ENCODE measurements at places on chromosomes 3 and 15.

DNA sequence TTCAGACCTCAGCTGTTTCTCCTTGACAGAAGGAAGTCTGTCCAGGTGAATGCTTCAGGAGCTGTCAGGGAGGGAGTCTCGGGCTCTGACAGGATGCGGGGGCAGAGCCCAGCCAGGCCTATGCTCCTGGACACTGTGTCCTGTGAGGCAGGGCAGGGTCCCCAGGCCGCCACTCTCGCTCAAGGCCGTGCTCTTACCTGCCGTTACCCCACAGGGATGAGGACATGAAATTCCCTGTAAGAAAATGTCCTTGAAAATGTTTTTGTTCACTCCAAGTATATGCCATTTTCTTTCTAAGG, 63.9 kb downstream of the BOC start:
- no peak for DNase-seq

GRCh38 chr3:83769791-83770663, 1188.8 kb upstream of the CADM2 start:
- no peak for DNase-seq

GRCh38 chr3:34207002-34207401, 408.6 kb downstream of the PDCD6IP start:
- DNase-seq, result no peak

GRCh38 chr3:7204848-7205156, 343.9 kb downstream of the GRM7 start:
- no peak for DNase-seq

DNA sequence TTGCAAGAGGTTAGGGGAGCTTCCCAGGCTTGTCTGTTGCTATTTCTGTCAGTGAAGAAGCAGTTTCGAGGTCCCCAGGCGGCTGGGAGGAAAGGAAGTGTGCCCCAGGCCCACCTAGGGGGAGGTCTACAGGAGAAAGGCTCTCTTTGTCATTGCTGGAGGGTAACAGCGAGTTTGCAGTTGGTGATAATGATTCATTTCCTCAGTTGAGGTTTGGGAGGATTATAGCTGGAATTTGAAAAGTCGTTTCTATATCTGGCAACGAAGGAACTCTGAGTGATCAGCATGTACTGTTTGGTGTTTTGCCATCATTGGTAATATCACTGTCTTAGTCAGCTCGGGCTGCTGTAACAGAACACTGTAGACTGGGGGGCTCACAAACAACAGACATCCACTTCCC, 65.5 kb upstream of the UBE3A start:
- no peak for DNase-seq

GRCh38 chr15:70775160-70775559, 11.8 kb upstream of the UACA start:
- DNase-seq, result no peak

GRCh38 chr3:35291471-35292236, 347.7 kb upstream of the ARPP21 start:
- no peak for DNase-seq

- no peak for DNase-seq
Observed at GRCh38 chr3:46096336-46096735, 69.1 kb upstream of the XCR1 start.

- DNase-seq, result no peak
Observed at GRCh38 chr3:180416111-180416594, 185.8 kb upstream of the TTC14 start.

DNA sequence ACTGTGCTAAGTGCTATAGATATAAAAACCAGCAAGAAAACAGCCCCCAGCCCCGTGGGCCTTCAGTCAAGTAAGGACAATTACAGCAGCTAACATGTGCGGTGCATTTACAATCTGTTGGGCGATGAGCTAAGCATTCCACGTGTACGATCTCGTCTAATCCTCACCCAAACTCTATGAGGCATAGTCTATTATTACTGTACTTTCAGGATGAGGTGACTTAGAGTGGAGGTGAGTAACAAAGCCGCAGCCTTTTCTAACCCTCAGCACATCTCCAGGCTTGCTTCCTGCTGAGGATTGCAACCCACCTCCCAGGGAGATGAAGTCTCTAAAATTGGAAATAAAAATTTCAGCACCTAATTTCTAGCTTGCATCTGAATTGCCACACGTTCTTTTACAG, 53.2 kb upstream of the MCF2L2 start:
- no peak for DNase-seq

DNA sequence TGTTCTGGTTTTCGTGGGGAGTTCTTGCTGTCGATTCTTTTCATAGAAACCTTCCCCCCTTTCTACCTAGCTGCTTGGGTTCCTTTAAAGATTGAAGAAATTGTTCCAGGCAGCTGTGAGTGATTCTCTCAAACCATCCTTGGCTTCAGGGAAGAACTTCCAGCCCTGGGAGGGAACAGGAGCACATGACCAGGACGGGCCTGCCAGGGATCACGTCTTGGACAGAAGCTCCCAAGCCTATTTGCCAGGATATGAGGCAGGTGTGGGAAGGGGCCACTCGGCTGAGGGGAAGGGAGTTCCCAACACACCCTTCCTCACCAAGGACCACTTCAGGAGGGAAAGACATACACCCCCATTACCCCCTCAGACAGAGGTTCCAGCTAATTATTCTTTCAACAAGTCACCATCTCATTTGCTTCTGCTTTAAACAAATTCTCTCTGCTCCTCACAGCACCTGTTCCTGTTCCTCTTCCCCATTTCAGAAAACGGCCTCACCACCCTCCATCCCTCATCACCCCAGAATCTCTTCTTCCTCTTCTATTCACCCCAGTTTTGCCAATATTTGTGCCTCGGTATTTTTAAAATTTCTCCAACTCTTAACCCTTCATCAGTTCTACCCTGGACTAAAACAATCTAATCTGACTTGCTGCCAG, 62.5 kb downstream of the WHAMM start:
- no peak for DNase-seq

DNA sequence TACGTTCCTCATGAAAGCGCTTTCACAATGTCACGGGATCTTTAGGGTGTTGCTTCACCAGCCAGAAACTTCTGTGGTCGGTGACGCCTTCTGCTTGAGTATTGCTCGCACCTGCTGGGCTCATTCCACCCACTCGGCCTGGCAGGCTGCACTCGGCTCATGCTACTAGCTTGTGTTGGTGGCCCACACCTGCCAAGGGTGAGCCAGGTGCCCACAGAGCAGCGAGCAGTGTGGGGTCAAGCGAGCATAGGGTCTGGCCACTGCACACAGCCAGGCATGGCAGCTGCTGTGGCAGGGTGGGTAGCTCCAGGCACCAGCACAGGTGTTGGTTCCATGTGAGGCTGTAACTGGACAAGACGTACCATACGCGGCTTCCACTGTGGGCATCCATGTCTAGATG, 202.9 kb upstream of the CADM2 start:
- DNase-seq, result no peak

GRCh38 chr3:77039606-77040171, at the start of gene ROBO2:
TSS of gene ROBO2 (plus strand) at chr3:77040099. CDS start at chr3:77040786, 687 bp downstream.
- no peak for DNase-seq

GRCh38 chr3:64260431-64260830, 35.2 kb upstream of the PRICKLE2 start:
- no peak for DNase-seq

DNA sequence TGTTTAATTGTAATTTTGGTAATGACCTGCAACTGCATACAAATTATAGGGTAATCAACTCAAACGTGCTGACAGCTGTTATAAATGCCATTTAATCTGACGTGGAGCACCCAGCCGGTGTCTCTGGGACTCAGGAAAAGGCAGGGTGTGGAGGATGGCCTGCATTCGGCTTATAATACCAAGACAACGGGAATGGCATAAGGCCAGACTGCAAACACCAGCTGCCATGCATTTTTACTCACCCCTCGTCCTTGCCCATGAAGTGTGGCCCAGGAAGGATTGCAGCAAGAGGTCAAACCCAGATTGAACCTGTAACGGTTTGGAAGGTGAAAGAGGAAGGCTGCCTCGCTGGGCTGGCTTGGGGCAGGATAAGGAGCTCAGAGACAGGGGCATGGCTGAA, 96.4 kb downstream of the WNT7A start:
- DNase-seq, result no peak

DNA sequence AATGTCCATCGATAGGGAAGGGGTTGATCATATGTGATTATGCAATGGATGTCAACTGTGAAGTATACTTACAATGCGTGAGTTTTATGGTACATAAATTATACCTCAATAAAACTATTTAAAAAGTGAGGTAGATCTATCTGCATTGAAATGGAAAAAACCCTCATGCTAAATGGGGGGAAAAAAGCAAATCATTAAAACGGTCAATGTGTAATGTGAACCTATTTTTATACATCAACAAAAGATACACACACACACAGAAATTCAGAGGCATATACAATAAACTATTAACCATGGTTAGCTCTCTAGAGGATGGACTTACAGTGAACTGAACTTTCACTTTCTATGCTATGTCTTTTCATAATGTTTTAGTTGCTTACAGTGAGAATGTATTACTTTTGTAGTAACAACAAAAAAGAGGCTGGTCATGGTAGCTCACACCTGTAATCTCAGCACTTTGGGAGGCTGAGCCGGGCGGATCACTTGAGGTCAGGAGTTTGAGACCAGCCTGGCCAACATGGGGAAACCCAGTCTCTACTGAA, 23.1 kb downstream of the STIMATE start:
- no peak for DNase-seq

DNA sequence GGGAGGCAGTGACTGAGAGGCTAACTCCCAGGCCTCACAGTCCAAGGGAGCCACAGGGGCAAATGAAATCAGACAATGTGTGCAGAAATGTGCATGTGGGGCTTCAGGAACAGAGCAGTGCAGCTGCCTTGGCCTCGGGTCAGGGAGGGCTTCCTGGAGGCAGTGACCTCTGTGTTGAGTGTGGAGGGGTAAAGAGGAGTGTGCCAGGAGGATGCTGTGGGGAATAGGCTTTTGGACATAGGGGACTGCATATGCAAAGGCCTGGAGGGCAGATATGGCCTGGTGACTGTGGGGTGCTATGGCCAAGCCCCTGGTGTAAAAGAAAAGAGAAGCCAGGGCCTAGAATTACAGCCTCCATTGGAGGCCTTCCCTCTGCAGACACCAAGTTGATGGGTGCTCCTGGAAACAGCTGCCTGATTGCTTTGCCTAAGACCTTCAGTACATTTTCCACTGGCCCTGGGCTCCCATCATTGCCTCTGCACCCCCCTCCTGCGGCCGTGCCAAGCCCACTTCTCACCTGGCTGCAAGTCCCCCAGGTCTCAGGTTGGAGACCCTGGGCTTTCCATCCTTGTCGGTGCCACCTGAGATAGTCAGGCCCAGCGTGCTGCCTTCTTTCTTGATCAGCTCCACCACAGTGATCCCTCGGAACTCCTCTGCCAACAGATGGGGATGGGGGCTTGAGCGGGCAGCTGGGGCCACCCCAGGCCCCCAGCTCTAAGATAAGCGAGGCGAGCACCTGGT, 15.1 kb downstream of the GRIP2 start:
- no peak for DNase-seq

DNA sequence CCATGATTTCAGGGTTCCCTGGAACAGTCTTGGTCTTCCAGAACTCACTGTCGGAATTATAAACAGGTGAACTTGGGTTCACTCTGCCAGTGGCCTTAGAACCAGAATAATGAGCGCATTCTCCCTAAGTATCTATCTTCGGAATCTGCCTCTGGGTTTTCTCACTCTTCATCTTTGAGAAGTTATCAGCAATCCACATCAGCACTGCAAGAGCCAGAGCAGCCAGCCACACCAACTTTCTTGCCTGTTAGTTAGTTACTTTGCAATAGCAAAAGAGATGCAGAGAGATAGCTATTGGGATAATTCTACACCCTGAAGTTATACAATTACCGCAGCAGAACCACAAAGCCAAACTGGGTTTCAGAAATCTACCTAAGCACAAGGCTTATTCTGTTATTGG, 25.8 kb downstream of the GLB1 start:
- no peak for DNase-seq

GRCh38 chr3:119352863-119353527, 58.8 kb downstream of the ARHGAP31 start:
- DNase-seq, result no peak
